DND-41 (cell line): ENCODE measurements at places on chromosomes 12 and 14.

- DNase-seq, result peak; percentile 13
Observed at GRCh38 chr12:14810953-14811483, 3.0 kb downstream of the SMCO3 start.

- no peak for DNase-seq
Observed at GRCh38 chr14:82482345-82482744, 948.7 kb upstream of the SEL1L start.

GRCh38 chr12:64010069-64010686 is 165.7 kb downstream of the SRGAP1 start:
- DNase-seq, result no peak

DNA sequence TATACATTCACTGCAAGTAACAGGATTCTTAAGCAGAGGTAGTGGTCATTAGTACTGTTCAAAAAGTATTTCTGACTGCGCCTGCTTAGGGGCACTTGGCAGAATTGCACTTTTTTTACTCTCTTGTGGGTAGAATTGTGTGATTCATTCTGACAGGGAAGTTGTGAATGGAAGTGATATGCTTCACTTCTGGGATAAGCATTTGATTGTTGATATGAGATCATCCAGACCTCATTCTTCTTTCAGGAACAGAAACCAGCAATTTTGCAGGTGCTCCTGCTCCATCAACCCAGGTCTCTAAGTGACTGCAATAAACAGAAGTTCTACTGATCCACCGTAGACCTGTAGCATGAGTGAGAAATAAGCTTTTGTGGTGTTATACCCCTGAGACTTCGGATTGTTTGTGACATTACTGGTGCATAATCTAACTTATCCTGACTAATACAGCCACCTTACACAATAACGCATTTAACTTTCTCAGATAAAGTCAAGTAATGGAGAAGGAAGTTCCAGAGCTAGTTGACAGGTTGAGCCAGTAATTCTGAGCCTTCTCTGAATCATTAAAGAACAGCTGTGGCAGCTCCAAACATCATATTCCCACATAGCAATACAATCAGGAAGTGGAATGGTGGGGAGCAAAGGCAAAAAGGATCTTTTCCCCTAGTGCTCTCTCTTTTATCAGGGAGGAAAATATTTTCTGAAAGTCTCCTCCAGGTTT is 387.9 kb downstream of the SYT1 start:
- no peak for DNase-seq

- DNase-seq, result no peak
Observed at GRCh38 chr14:32947792-32948191, 9.1 kb downstream of the NPAS3 start.

DNA sequence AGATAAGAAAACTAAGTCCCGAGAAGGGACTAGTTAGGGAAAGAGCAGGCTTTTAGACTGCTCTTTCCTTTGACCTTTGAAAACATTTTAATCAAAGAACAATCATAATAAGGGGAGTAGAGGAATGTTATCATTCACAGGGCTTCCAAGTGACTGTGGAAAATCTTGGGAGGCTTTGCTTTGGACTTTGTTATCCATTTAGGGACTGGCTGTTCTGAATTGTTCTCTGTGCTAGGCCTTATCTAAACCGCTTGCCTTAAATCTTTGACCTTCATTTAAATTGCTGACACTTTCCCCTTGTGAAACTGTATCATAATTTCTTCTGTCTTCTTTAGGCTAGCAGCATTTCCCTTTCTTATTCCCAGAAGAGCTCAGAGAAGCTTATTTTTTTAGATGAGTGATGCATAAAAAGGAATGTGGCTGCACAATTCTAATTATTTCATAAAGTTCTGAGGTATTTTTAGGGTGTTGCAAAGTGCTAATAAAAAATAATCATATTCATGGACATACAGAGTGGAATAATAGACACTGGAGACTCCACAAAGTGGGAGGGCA is 9.5 kb upstream of the CALM1 start:
- no peak for DNase-seq

DNA sequence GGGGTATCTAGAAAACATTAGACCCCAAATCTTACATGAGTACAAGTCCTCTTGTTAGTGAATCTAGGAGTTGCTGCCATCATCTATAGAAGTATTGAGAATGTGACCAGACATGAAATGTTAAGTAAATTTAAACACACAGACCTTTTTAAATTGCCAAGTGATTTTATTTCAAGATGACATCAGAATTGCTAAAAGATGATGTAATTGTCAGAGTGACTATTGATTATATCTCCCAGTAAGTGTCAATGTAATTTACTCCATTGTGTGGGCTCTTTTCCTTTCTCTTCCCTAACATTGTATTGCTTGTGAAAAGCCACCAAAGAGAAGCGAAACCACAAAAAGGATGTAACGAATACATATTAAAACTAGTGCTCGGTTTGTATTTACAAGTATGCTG is 16.8 kb downstream of the ADAM21 start:
- DNase-seq, result no peak

DNA sequence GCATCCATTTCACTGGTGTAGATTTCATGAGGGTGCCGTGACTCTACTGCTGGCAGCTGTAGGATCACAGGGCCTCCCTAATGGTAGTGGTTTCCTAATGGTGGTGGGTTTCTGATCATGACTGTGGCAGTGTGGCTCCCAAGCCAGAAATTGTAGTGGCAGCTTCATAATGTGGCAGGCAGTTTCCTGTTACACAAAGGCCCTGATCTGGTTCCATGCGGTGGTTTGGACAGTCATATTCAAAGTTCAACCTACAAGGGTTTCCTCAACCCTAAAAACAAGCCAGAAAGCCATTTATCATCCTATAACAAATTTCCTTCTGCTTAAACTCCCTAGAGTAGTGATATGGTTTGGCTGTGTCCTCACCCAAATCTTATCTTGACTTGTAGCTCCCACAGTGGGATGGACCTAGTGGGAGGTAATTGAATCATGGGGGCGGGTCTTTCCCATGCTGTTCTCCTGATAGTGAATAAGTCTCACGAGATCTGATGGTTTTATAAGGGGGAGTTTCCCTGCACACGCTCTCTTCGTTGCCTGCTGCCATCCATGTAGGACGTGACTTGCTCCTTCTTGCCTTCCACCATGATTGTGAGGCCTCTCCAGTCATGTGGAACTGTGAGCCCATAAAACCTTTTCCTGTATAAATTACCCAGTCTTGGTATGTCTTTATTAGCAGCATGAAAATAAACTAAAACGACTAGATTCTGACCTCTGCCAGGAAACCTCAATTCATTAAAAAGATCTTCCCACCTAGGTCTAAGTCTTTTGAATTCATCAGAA is 257.1 kb downstream of the EFCAB11 start:
- no peak for DNase-seq

GRCh38 chr12:105319691-105320209 is 10.7 kb upstream of the C12orf75 start:
- DNase-seq, result peak; percentile 49

GRCh38 chr12:46535907-46536306 is 163.3 kb upstream of the SLC38A2 start:
- DNase-seq, result no peak

GRCh38 chr12:11573880-11574279 is 75.6 kb upstream of the ETV6 start:
- no peak for DNase-seq

- DNase-seq, result no peak
Observed at GRCh38 chr12:126763359-126763758, 1503.6 kb upstream of the TMEM132C start.

DNA sequence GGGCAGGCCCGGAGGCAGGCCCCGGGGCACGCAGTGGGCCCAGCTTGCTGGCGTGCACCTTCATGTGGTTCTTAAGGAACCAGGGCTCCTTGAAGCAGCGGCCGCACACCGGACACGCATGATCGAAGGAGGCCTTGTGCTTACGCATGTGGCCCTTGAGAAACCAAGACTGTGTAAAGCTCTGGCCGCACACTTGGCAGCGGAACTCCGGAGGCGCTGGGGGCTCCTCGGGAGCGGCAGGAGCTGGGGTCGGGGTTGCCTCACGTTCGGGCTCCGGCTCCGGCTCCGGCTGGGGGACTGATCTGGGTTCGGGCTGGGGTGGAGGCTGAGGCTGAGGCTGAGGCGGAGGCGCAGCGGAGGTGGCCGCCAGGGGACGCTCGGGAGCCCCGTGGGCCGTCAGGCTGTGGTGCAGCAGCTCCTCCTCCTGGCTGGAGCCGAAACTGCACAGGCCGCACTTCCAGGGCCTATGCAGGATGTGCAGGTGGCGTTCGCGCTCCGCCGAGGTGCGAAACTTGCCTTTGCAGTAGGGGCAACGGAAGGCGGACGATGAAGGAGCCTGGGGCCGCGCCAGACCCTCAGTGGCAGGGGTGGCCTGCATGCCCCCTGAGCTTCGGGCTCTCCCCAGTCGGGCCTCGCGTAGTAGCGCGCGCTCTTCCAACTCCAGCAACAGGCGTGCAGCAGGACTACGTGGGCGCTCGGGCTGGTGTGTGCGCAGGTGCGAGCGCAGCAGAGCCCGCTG is 6.0 kb downstream of the ZNF219 start:
- DNase-seq, result peak; percentile 86

DNA sequence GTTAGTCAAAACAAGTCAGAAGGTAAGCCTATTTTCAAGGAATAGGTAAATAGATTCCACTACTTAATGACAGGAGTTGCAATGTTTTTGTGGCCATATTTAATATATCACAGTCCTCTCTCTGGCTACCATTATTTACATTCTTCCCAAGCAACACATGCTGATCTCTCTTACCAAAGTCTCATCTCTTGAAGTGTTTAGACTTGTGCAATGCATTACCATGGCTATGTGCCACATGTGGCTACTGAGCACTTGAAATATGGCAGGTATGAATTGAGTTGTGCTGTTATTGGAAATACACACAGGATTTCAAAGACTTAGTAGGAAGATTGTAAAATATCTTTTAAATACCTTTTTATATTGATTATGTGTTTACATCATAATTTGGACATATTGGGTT is 262.4 kb upstream of the PDE3A start:
- DNase-seq, result no peak

GRCh38 chr12:96258104-96258961 is 64.2 kb downstream of the ELK3 start:
- peak; percentile 26 for DNase-seq

- DNase-seq, result peak; percentile 46
Observed at GRCh38 chr14:96363751-96364336, 518 bp downstream of the GSKIP start.

DNA sequence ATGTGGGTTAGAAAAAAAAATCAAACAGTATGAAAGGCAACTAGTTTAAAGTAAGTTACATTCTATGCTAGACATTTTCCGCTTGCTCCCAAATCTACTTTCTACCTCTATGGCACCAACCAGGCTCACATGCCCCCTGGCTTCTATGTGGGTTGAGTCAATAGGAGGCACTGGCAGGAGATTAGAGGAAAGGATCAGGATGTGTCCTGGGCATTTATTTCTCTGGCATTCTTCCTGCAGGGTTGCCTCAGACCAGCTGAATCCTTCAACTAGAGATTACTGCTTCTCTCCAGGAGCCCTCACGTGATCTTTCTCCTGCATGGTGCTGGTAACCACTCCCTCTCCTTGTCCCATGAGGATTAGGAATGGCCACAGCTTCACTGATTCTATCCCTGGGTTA is 14.9 kb upstream of the CCDC60 start:
- DNase-seq, result no peak

GRCh38 chr14:84937449-84937848 is 592.5 kb upstream of the FLRT2 start:
- no peak for DNase-seq

GRCh38 chr12:121087467-121088194 is 45.0 kb upstream of the P2RX7 start:
- DNase-seq, result peak; percentile 36

DNA sequence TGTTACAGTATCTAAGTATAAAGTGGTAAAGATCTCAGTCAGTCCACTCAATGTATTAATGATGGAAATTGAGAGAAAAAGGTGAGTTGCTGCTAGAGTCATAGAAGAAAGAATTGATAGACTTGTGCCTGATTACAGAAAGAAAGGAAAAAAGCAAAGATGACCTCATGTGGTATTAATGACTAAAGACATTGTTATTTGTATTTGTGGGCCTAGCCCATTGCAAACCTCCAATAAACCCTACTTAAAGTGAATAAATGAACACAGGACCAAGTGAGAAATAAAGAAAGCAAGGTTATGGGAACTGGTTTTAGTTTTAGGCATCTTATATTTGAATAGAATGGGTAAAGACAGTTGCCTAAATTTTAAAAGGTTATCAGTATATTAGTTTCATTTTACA is 105.5 kb downstream of the SYT1 start:
- DNase-seq, result no peak

GRCh38 chr12:13102461-13103195 is 839 bp downstream of the GSG1 start:
- DNase-seq, result no peak

- DNase-seq, result no peak
Observed at GRCh38 chr12:133203344-133204263, 22.3 kb downstream of the ZNF268 start.

DNA sequence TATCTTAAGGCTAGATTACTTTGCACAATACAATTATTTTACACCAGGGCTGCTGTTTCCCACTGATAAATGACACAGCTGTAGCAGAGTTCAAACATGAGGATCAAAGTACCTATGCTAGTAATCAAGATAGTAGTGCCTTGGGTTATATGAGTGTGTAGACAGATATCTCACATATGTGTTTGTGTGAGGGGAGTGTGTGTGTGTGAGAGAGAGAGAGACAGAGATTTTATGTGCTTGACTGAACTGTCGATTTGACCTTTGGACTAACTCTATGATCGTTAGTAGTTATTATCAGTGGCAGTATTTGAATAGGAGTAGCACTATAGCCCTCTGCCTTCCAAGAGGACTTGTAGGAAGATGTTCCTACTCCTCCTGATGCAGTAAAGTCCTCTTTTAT is 15.5 kb downstream of the PLEKHA5 start:
- no peak for DNase-seq

GRCh38 chr12:89884416-89884898 is 175.8 kb upstream of the ATP2B1 start:
- DNase-seq, result no peak

DNA sequence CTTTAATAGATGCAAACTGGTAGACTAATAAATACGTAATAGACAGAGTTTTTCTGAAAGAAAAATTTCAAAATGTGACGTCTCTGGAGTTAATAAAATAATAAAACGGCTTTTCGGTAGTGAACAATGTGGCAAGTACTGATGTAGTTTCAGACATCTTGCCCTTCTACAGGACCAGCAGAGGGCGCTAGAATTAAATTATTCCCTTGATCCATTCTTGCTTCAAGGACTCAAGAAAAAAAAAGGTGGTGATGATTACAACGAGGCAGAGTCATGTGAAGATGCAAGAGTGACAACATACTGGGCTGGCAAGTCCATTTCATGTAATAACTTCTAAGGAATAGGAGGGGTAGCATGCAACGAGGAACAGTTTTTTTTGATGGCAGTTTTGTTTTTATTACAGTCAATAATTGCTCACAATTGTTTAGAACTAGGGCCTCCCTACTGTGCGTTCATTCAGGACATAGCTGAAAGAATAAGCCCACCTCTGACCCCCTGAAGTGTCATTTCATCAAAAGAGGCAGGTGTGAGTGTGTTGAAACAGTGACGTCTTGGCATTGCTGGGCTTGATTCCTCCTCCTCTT is 101.0 kb upstream of the GZMB start:
- peak; percentile 24 for DNase-seq

- no peak for DNase-seq
Observed at GRCh38 chr14:26606729-26607312, 9.0 kb upstream of the NOVA1 start.
